ENCODE measurements at places on chromosomes 1 and 21.
A peak's percentile ranks its signal among the peaks of the same experiment; 100 is the strongest.

- peak; percentile 59 for DNase-seq
Measured at GRCh38 chr1:201119206-201120197, 7.3 kb upstream of the CACNA1S start.

DNA sequence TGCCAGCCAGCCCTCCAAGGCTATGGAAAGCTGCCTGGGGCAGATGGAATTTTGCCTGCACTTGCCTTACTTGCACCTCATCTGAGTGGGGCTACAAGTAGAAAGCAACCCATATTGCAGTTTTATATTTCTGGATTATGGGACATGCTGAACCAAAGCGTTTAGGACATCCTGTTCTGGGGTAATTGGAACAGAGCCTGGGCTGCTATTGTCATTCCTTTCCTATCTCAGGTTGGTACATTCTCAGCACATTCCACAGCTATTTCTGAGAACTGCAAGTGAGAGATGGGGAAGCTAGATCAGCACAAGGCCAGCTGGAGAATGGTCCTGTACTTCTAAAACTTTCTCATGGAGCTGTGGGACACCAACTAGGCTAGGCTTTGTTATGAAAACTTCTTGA is 713.8 kb downstream of the KCNT2 start:
- no peak for DNase-seq

DNA sequence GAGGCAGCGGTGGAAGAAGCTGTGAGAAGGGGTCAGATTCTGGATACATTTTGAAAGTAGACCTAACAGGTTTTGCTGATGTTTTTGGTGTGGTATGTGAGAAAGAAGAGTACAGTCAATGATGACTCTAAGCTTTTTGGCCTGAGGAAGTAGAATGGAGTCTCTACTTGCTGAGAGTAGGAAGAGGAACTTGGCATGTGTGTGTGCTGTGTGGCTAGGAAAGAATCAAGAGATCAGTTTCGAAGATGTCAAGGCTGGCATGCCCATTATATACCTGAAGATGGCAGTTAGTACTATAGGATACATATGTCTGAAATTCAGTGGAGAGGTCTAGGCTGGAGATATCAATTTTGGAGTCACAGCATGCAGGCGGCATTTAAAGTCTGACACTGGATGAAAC is 64.4 kb downstream of the MAB21L3 start:
- no peak for DNase-seq

- no peak for DNase-seq
Measured at GRCh38 chr1:167159782-167160181, 60.9 kb upstream of the POU2F1 start.

DNA sequence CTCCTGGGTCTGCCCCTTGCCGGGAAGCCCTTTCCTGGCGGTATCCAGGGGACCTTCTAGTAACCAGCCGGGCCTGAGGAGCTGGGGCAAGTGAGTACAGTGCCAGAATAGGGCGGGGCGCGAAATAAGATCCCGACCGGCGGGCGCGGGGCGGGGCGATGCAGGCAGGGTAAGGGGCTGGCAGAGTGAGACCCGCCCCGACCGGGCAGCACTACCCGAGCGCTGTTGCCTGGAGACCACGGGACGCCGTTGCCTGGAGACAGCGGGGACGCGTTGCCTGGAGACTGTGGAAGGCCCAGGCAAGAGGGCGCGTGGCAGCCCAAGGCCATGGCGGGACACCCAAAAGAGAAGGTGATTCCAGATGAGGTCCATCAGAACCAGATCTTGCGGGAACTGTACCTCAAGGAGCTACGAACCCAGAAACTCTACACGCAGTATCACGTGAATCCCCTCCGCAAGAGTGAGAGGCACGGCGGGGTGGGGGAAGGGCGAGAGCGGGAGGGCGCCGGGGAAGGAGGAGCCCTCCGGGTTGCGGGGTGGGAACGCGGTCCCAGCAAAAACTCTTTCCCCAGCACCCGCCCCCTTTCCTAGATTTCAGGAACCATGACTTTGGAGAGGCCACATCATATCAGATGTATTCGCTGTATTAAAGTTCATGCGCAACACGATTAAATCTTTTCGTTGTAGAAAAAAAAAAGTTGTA is 24.3 kb downstream of the EBNA1BP2 start:
- DNase-seq = peak; percentile 51

- no peak for DNase-seq
Measured at GRCh38 chr1:11991969-11992676, 11.9 kb downstream of the MFN2 start.

DNA sequence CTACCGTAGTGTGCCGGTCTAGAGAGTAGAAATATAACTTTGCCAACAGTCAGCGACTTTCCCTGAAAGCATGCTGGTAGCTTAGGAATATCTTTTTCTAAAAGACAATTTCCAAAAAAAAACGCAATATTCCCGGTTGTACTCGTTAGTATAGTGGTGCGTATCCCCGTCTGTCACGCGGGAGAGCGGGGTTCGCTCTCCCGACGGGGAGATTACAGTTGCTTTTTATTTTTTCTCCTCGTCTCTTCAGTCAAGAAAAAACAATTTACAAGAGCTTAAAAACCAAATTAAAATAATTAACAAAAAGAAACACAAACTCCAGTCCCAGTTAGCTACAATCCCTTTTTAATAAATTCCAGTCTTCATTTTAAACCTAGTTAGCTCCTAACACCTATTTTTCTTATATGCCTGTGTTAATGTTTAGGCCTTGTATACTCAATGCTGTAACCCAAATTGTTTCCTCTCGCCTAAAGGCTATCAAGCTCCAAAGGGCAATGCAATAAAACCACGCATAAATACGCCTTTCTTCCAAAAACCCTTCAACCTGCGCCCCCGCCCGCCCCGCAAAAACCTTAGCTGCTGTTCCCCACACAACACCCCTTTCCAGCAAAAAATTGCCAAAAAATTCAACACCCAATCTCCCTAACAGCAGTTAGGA is 7.8 kb downstream of the HSPA6 start:
- no peak for DNase-seq

DNA sequence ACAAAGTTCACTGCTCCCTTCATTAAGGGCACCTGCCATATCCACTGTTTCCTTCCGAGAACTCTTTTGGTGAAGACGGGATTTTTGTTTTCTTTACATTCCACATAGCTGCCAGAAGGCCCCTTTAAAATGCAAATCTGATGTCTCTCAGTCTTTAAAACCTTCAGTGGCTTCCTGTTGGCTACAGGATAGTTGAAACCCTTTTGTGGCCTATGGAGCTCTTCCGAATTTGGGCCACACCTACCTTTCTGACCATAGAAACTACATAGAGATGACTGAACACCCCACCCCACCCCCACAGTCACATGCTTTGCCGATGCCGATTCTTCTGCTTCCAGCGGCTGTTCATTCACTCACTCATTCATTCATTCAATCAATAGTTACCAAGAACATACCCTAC is 502.6 kb downstream of the KIF26B start:
- no peak for DNase-seq

DNA sequence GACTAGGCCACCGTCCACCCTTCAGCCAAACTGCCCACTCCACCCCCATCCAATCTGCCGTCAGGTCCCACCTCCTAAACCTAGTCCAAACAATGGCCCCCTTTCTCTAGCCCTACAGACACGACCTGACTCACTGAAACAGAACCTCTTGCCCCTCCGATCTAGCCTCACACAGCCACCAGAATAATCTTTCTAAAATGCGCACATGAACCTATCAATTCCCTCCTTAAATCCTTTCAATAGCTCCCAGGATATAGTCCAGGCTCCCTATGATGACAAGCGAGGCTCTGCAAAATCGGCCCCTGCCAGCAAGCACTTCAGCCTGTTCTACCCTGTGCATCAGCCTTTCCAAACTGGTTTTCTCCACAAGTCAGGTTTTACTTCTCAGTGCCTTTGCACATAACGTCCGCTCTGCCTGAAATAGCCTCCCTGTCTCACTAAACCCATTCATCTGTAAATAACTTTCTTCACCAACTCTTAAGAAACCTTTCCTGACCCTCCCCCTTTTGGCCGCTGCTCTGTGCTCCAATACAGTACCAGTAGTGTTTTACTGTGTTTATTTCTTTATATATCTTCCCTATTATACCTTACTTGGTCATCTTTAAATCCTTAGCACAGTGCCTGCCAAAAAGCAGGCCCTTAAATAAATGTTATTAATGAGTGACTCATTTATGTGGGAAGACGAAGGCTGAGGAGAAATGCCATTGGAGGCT is 9.0 kb upstream of the CDC20 start:
- DNase-seq = no peak

- no peak for DNase-seq
Measured at GRCh38 chr1:24728982-24729381, 16.3 kb upstream of the CLIC4 start.

DNA sequence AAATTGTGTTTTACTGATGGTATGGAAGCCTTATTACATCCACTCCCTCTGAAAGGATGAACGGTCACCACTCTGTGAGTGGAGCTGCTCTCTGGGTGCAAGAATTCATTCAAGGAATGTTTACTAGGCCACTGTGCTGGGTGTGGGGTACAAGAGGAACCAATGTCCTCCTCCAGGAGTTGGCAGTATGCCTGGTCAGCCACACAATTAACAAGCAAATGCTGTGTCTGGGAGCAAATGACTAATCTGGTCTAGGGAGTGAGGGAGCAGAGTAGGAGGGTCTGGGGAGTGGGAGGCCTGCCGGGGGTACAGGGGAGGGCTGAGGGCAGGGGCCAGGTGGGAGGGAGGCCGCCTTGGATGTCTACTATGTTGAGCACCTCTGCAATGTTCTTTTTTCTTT is 27.2 kb upstream of the TDRD10 start:
- no peak for DNase-seq

Data from activated naive CD8-positive, alpha-beta T cell treated with anti-CD3 and anti-CD28 coated beads, Interleukin-2, amount 10 ng/mL, durations not matched to agents 7 days and 5 days (primary cell).